Stimulated activated CD4-positive, alpha-beta T cell treated with anti-CD3 and anti-CD28 coated beads, Interleukin-4, amount 100 ng/mL, for 48 hours (primary cell): ENCODE measurements at places on chromosomes 16 and 17.
A peak's percentile ranks its signal among the peaks of the same experiment; 100 is the strongest.

- DNase-seq = peak; percentile 77
These were observed 5.8 kb downstream of the ITGAM start for GRCh38 chr16:31265329-31266245.

- DNase-seq = no peak
These were observed at the start of gene NR1D1 for GRCh38 chr17:40100419-40100668. Gene NR1D1 (minus strand): TSS chr17:40100589. CDS start chr17:40100094, 495 bp downstream.

DNA sequence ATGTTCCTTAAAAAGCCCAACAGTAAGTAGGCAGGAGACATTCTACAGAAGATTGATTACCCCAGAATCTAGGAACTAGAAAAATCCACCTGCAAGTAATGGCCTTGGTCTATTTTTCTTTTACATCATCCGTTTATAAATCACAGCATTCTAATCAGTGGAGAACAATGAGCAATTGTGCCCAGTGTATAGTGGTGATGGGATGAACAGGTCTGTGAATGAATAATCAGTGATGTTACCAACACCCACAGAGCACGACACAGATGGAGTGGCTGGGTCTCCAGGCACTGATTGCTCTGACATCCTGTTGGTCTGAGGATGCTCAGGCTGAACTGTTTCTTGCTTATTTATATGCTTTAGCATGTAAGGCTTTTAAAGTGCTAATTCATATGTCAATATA is 1251.2 kb upstream of the CDH8 start:
- no peak for DNase-seq

- DNase-seq = no peak
These were observed 2.4 kb downstream of the EPN2 start for GRCh38 chr17:19239544-19239943.

GRCh38 chr17:32894245-32894644 is 17.3 kb upstream of the MYO1D start:
- DNase-seq = no peak

DNA sequence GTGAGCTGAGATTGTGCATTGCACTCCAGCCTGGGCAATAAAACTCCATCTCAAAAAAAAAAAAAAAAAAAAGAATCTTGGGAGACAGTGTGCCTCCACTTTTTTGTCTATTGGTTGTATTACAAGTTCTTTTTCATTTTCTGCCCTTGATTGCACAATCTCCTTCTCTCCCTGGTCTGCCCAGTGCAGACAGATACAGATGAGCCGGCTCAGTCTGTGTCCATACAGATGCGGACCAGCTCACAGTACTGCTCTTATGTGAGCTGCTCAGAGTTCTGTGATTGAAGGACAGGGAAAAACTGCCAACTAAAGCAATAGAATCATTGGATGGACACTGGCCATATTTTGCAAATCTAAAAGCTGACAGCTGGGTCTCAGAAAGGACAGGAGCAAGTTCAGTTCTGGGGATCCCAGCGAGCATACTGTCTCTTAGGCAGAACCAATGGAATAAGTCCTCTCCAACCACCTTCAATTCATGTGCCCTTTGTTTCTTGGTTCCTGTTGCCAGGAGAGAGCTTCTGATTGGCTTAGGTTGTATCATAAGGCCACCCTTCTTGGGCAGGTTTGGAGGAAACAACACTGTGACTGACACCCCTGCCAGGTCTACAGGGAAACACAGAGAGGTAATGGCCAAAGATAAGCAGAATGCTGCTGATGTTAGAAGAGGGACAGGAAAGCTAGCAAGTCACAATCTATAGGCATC is 495.6 kb upstream of the HSBP1 start:
- DNase-seq = no peak
